ENCODE measurements at places on chromosomes 2 and 18.

- DNase-seq: no peak
These were observed 13.1 kb downstream of the TET3 start for GRCh38 chr2:73997813-73998212.

GRCh38 chr2:23585273-23586170 lies 200.5 kb downstream of the KLHL29 start:
- DNase-seq: no peak

GRCh38 chr2:65430603-65431420 lies 1.6 kb downstream of the SPRED2 start:
- peak; percentile 50 for DNase-seq

- no peak for DNase-seq
These were observed 602.3 kb downstream of the TMEM182 start for GRCh38 chr2:103364177-103364576.

- no peak for DNase-seq
These were observed 131.4 kb downstream of the ZNF236 start for GRCh38 chr18:76953583-76954233.

GRCh38 chr2:180311-180710 lies 83.5 kb downstream of the SH3YL1 start:
- no peak for DNase-seq

- no peak for DNase-seq
These were observed 11.6 kb downstream of the FECH start for GRCh38 chr18:57574866-57575265.

GRCh38 chr2:58291726-58292438 lies 50.8 kb upstream of the FANCL start:
- DNase-seq: no peak

GRCh38 chr2:67451086-67451832 lies 54.1 kb downstream of the ETAA1 start:
- no peak for DNase-seq

- DNase-seq: no peak
These were observed 145.6 kb upstream of the NCK2 start for GRCh38 chr2:105598829-105599698.

GRCh38 chr18:42922363-42922762 lies 193.1 kb downstream of the RIT2 start:
- DNase-seq: no peak

DNA sequence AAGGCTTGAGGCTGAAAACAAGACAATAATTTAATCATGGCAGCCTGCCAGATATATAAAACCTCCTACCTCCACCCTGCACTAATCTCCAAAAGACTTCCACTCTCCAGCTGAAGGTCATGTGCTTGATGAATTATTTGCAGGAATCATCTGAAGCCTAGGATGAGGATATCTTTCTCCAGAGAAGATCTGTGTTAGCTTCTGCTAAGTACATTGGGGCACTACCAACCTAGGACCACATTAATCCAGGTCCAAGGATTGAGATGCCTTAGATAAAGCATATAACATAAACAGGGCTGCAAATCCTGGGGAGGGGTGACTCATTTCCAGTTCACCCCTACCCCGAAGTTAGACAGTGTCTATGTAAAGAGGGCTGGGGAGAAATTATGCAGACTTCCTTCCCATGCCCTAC lies 80.5 kb upstream of the FRZB start:
- DNase-seq: no peak

GRCh38 chr2:20619624-20620024 lies 31.3 kb downstream of the HS1BP3 start:
- DNase-seq: no peak

DNA sequence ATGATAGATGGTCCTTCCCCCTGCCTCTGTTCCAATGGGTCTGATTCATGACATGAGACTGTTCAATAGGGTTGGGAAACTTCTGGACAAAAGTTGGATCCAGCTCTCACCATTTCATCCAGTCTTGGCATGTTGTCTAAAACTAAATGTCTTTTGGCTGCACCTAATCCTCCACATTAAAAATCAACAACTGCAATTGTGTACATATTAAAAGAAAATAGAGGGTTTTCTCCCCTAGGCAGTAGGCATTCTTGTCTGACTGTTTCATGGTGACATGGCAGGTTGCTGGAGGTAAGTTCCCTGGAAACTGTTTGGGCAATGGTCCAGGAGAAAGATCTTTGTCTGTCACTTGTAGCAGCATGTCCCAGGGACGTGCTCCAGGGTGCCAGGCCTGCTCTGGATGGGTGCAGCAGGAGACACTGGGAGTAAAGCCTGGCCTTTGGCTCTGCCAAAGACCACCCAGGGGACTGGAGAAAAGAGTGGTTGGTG lies 135.8 kb downstream of the TCF4 start:
- no peak for DNase-seq

- no peak for DNase-seq
These were observed 258.6 kb downstream of the TNS1 start for GRCh38 chr2:217743966-217744761.

DNA sequence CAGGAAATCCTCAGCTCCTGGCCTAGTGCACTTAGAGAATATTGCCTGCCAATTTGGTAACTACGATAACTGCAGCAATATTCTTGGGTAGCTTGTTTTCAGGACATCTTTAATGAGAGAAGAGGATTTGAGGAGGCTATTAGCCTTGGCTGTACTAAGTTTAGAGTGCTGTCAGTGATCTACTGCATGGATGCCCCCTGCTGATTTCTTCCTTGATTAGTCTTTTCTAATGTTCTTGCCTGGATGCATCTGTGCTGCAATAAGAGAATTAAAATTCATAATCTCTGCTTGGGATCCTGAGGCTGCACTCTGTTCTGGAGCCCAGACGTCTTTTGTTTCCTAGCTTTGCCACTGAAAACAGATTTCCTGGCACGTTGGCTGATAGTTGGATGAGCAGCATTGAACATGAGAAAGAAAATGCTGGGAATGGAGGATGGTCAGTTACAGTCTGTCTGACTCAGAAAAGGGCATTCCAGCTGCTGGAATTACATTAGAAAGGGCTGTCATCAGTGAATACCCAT lies 115.4 kb downstream of the CCDC85A start:
- no peak for DNase-seq

DNA sequence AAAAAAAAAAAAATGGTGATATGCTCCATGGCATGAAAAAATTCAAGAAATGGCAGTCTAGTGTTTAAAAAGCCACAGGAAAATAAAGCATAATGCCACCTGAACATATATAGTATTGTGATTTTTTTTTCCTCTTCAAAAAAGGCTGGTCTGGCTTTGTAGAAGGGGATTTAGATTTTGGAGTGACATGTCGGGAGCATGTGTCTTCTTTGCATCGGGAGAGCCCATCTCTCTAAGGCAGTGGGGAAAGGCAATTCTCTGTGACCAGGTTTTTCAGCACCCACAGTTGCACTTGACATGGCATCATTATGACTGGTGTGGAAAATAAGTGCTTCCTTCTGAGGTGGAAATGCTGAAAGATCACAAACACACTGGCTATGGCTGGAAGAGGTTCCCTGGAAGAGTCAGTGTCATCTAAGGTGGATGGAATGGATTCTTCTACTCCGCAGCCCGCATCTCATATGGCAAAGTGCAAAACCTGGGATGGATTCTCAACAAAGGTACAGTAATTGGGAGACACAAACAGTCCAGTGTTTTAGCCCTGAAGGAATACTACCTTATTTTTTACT lies 172.5 kb downstream of the AGAP1 start:
- no peak for DNase-seq
